ENCODE measurements at places on chromosomes 7 and 10.

DNA sequence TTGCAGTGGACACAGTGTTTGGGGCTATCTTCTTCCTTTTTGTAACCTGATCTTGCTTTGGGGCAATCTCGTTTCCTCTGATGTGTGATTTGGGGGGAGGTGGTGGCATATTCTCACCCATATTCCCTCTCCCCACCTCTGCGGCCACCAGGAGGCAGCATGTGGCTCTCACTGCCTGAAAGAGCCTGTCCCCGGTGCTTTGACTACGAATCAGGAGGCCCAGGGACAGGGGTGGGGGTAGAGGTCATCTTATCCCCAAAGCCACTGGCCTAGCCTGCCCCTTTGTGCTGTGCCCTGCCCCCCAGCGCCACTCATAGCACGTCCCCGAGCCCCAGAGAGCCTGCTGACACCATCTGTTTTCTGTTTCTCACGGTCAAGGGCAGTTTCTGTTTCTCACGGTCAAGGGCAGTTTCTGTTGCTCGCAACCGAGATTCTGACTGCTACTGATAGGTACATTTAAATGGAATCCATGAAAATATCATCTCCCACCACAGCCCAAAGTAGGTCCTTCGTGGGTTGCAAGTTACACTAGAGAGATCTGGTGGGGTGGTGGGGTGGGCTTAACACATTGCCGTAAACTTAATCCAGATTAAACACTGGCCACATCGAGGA is 28.2 kb downstream of the PHYH start:
- DNase-seq, result peak; percentile 58

DNA sequence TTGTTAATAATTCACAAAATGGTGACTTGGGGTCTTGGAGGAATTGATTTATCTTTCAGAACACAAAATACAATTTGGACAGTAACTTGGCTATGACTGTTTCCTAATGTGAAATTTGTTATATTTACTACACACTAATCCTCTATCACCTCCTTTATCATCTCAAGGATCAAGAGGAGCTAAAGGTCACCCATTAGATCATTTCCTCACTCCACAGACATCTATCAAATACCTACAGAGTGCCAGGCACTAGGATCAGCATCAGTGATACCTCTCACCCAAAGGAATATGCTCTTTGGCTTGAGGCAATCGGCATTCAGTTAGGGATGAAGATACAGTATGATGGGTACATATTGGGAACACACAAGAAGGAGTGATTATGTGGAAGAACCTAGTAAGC is 132.1 kb downstream of the INHBA start:
- DNase-seq, result no peak

DNA sequence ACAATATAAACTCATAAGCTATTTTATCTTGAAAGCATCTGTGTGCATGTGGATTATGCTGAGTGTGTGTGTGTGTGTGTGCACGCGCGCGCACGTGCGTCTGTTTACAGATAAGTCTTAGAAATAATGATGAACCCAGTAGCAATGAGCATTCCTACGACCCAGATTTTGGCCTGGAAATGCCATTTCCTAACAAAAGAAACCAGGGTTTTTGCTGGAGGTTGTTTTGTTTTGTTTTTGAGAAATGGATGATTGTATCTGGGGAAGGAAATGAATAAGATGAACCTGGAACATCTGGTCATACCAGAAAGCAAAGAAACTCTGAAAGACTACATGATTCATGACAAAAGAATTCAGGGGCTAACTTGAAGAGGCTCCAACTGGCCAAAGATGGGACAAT is 22.1 kb upstream of the LMOD2 start:
- no peak for DNase-seq

DNA sequence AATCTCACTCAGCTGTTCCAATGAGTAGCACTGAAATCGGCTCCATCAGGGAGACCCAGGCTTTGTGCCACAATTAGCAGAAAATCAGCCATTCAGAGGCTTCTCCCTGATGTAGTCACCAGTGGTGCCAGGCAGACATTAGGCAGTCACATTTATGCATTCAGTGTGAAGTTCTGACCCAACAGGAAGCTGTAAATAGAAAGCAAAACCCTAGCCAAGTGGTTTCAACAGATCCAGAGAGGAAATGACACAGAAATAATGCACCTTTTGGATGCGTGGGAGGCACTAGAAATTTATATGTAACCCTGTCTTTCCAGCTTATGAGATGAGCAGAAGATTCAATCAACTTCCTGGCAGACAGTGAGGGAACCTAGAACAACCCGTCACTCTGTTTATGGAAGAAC is 186.4 kb downstream of the PDE1C start:
- DNase-seq, result no peak

- no peak for DNase-seq
Measured at GRCh38 chr10:17562614-17563013, 54.6 kb downstream of the HACD1 start.

- no peak for DNase-seq
Measured at GRCh38 chr10:78533098-78533497, 499.4 kb downstream of the RPS24 start.
